ENCODE measurements at places on chromosomes 2 and 18. TPM values are rescaled to one million over a fixed set of nuclear protein-coding genes. Genes with fewer than 3 reads are reported as not detected.

DNA sequence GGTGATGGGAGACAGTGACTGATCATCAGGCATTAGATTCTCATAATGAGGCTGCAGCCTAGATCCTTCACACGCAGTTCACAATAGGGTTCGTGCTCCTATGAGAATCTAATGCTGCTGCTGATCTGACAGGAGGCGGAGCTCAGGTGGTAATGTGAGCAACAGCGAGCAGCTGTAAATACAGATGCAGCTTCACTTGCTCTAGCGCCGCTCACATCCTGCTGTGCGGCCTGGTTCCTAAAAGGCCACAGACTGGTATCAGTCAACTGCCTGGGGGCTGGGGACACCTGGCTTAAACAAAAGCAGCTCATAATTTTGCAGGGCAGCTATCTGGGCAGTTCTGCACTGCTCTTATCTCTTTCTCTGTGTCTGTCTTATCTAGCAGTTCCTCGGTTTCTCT, 20.4 kb upstream of the CD226 start:
- no peak for DNase-seq
- H3K27me3 ChIP-seq = no peaks in the 10 kb centered on the region
- H3K4me3 ChIP-seq = no peak overlapping the region
- peaks cover 3% of the 10 kb centered on the region for H3K4me1 ChIP-seq

Gene DAPL1
- not detected for total RNA-seq

GRCh38 chr2:218296847-218297246, 4.5 kb upstream of the TMBIM1 start:
- DNase-seq = no peak
- no peaks in the 10 kb centered on the region for H3K36me3 ChIP-seq
- no peak overlapping the region for H3K4me3 ChIP-seq
- no peaks in the 10 kb centered on the region for H3K27me3 ChIP-seq
- peaks cover 12% of the 10 kb centered on the region for H3K4me1 ChIP-seq
- H3K27ac ChIP-seq = no peak overlapping the region

Gene NPAS2
- total RNA-seq = not detected

DNA sequence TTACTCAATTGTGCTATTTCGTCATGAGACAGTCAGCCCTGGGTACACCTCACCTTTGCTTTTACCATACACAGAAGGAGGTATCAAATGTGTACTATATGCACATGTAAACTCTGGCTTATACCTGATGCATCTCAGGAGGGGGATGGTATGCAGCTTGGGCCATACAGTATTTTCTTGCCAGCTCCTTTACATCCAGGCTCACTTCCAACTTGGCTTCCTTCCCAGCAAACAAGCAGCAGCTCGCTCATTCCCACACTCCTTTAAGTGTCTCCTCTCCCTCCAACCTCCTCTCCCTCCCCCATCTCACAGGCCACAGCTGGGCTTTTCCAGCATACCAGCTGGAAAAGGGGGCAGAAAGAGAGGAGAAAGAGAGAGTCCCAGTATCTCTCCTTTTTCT, 9.6 kb downstream of the MARCHF4 start:
- no peaks in the 10 kb centered on the region for H3K36me3 ChIP-seq
- H3K27ac ChIP-seq = no peak overlapping the region
- H3K4me3 ChIP-seq = no peak overlapping the region

Gene NOL4
- total RNA-seq = 18.5 TPM

DNA sequence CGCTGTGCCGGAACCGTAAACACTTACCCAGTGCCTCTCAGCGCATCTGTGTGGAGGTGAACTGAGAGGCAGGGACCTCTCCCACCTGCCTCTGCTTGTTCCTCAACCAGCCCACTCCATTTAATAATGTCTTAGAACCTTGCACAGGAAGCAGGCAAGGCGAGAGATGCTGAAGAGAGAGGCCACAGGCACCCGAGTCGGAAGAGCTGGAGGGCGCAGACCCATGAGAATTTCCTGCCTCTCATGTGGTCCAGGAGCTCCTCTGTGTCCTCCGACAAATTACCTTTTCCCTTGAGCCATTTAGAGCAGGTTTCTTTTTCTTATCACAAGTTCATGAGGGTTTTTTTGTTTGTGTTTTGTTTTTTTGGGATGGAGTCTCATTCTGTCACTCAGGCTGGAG, 4.9 kb upstream of the RFX8 start:
- H3K27me3 ChIP-seq = no peaks in the 10 kb centered on the region
- no peaks in the 10 kb centered on the region for H3K4me1 ChIP-seq
- no peak for DNase-seq
- H3K4me3 ChIP-seq = no peak overlapping the region
- H3K27ac ChIP-seq = no peak overlapping the region

DNA sequence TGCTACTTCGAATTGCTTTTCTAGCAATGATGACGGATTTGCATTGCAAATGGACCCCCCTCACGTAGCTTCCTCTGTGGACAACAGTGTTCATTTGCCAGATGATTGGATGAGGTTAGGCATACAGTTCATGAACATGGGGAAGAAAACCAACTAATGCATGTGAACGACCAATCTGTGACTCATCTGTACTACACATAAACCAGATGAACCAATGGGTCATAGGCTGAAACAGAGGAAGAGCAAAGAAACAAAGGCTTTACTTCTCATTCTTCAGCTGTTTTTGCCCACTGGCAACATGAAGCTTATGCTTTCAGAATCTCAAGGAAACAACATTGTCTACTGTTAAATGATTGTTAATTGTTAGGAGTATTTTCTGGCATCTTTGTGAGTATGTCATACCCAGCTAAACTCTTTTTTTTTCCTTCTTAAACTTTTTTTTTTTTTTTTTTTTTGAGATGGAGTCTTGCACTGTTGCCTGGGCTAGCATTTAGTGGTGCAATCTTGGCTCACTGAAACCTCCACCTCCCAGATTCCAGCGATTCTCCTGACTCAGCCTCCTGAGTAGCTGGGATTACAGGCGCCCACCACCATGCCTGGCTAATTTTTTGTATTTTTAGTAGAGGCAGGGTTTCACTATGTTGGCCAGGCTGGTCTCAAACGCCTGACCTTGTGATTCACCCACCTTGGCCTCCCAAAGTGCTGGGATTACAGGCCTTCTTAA, 35.5 kb downstream of the EFEMP1 start:
- H3K4me1 ChIP-seq = 0 out of 2 replicates have a peak, but pooled peaks cover 4% of the 10 kb centered on the region
- H3K27ac ChIP-seq = no peak overlapping the region
- no peaks in the 10 kb centered on the region for H3K27me3 ChIP-seq
- no peaks in the 10 kb centered on the region for H3K36me3 ChIP-seq
- no peak overlapping the region for H3K4me3 ChIP-seq

Gene RETSAT
- total RNA-seq = 23.0 TPM

DNA sequence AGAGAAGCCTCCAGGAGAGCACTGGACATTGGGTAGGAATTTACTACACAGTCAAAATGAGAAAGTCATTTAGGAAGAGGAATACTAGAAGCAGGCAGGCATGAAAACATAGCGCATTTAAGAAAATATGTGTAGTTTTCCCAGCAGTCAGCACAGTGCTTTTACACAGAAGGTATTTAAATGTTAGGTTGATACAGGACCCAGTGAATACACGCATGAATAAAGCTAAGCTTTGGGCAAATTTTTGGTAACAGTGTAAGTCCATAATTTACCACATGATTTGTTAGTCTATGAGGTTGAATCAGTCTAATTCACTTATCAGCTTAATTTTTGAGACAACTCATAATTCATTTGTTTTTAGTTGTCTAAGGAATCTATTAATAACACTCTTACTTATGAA, 421.7 kb upstream of the CDH20 start:
- no peaks in the 10 kb centered on the region for H3K27me3 ChIP-seq
- no peaks in the 10 kb centered on the region for H3K4me1 ChIP-seq
- no peaks in the 10 kb centered on the region for H3K36me3 ChIP-seq
- H3K4me3 ChIP-seq = no peak overlapping the region
- no peak overlapping the region for H3K27ac ChIP-seq

GRCh38 chr2:237051861-237052260, 33.8 kb upstream of the COPS8 start:
- no peak overlapping the region for H3K4me3 ChIP-seq
- no peak for DNase-seq
- H3K4me1 ChIP-seq = no peaks in the 10 kb centered on the region

Gene XDH
- not detected for total RNA-seq

DNA sequence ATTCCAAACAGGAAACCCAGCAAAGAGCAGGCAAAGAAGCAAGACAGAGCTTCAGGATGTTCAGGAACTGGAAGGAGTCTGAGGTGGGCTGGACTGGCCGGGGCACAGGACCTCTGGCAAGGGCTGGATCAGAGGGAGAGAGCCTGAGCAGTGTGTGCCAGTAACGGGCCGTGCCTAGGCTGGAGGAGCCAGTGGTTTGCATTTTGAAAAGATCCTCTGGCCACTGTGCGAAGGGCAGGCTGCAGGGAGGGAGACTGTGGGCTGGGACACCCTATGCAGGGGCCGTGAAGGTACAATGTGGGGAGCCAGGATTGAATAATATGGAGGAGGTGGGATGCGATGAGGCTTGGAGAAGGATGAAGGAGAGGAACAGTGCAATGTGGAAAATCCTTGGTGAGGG, 6.2 kb upstream of the SDC1 start:
- no peaks in the 10 kb centered on the region for H3K36me3 ChIP-seq
- no peak overlapping the region for H3K27ac ChIP-seq
- DNase-seq = no peak
- no peaks in the 10 kb centered on the region for H3K4me1 ChIP-seq

DNA sequence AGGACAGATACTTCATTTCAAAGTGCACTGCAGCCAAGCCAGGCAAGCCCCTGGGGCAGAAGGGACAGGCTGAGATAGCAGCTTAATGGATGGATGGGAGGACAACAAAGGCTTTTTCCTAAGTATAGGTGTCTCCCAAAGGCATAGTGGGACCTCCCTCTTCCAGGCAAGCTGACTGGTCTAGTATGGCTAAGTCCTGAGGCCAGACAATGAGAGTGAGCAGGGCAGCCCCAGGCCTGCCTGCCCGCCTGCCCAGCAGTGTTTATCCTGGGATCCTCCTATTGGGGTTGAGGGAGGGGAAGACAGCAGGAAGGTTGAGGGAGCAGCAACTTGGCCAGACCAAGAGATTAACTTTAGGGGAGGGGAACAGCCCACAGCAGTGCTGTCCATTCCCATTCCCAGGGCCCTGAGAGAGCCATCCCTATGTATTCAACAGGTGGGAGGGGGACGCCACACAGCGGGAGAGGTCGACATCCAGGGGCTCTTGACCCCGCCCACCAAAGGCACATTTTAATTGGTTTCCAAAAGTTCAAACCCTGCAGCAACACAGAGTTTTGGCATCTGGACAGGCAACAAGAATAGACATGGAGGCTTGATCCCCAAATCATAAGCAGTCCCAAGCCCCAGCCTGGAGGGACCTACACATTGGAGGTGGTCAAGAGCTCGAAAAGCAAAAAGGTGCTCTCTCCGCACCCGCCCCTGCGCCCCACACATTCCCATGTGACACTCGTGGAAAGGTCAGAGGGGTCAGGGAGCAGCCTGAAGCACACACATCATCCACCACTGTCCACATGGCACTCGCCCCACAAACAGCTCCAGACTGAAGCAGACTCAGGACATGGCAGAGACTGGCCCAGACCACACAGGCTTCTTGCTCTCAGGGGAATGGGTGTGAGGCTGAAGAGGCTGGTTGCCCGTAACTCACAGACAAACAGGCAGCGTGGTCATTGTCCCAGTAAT, 2.9 kb upstream of the SFXN5 start:
- no peak for DNase-seq
- no peak overlapping the region for H3K27ac ChIP-seq
- H3K4me1 ChIP-seq = peaks cover 18% of the 10 kb centered on the region
- no peaks in the 10 kb centered on the region for H3K36me3 ChIP-seq
- H3K27me3 ChIP-seq = no peaks in the 10 kb centered on the region
- no peak overlapping the region for H3K4me3 ChIP-seq

Gene PRADC1
- total RNA-seq = 35.4 TPM

Gene TLX2
- total RNA-seq = 2.5 TPM

Measured in Karpas-422 (cell line).